ENCODE measurements at places on chromosomes 5 and 9.

GRCh38 chr9:17875886-17876285 lies 297.0 kb downstream of the SH3GL2 start:
- DNase-seq: no peak

DNA sequence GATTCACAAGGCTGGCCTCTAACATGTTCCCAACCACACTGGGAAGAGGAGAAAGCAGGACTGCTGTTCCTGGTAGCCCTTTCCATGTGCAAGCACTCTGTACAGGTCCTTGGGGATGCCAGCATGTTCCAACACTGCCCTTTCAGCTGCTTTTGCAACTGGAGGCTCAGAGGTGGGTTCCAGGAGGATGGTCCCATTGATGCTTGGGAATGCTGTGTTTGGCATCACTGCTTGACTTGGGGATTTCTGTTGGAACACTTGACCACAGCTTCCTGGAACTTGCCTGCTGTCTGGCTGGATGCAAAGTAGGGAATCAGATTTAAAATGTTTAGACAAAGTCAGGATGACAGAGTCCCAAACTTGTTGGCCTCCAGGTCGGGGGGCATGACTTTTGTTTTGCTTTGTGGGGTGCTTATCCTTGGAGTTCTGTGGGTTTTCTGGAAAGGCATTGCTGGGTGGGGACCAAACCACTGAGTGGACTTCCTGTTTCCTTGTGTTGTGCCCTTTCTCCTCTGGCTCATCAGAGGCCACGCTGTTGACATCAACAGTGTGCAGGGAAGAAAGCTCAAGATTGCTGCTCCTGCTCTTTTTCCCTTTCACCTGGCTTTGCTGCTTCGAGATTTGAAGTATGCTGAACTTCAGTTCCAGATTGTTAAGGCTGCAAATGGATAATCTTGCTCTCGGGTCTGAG lies 148.5 kb upstream of the RPS23 start:
- no peak for DNase-seq

DNA sequence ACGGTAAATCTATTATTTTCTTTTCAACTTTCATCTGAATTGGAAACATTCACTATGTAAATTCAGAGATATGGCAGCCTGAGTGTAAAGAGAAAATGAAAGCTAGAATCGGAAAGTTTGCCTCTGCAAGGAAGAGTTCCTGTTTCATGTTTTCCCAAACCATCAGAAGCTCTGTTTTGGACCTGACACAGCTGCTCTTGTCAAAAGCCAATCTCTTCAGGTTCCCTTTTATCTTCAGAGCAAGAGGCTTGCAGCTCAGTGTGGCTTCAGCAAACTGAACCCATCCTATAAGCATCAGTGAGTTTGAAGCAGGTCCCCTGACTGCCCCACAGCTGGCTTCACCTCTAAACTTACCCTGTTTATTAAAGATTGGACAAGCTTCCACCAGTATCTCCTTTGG lies 1099.7 kb downstream of the DTWD2 start:
- DNase-seq: no peak

DNA sequence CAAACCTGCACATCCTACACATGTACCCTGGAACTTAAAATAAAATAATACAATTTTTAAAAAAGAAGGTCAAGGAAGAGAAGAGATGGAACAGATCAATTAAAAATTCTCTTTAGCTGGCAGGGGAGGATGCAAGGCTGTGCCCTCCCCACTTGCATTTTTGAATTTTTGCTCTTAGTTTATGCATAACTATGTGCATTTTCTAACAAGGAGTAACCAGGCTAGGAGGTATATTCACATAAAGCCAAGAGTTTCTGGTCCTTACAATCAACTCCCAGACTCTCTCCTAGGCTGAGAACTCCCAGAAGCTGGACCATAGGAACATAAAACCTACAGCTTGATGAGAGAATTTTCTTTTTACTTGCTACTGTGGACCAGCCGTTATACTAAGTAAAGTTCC lies 29.8 kb downstream of the CCDC192 start:
- no peak for DNase-seq

DNA sequence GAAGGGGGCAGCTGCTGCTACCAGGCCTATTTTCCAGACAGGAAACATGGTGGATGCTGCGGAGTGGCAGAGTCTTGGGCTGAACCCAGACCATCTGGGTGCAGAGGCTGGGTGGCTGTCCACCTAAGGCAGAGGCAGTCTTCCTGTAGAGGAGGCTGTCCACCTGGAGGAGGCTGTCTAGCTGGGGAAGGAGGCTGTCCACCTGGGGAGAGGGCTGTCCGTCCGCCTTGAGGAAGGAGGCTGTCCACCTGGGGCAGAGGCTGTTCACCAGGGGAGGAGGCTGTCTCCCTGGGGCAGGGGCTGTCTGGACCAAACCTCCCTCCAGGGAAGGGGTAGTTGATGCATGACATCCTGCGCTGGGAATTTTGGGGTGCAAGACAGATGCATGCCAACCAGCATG lies 39.2 kb upstream of the BARHL1 start:
- no peak for DNase-seq

DNA sequence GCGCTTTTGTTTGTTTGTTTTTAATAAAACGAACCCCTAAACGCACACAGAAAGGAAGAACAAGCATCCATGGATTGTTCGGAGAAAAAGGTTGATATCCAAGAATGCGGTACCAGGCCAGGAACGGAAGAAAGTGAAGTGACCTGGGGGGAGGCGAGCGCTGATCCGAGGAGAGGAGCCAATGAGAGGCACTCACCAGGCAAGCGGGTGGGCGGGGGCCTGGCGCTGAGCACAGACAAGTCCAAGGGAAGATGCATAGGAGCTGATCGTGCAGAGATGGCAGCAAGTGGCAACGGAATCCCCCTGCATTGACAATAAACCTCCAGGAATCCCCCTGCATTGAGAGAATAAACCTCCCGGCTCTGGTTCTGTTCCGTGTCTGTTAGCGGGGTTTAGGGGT lies 8.4 kb downstream of the OBP2B start:
- DNase-seq: no peak

DNA sequence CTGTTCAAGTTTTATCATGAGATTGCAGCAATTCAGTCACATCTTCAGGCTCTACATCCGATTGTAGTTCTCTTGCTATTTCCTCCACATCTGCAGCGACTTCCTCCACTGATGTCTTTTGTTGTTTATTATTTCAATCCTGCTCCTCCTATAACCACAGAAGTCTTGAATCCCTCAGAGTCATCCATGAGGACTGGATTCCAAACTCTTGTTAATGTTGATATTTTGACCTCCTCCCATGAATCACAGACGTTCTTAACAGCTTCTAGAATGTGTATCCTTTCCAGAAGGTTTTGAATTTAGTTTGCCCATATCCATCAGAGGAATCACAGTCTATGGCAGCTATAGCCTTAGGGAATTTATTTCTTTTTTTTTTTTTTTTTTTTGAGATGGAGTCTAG lies 3.6 kb downstream of the FBXO38 start:
- DNase-seq: no peak

DNA sequence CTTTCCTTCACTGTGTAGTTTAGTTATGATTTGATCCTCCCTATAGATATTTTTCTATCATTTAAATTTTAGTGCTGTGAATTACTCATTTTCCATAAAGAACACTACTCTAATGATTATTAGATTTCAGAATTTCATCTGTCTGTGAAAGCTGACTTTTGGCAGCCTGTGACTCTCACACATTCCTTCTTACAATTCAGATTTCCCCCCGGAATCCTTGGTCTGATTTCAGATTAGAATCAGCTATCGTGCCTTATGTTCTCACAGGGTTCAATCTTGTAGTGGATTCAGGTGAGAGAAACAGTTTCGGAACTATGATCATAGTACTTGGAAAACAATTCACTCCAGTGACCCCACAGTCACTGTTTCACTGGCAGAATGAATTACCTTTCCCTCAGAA lies 26.2 kb downstream of the ZNF474 start:
- no peak for DNase-seq

GRCh38 chr9:84940294-84940693 lies 270.8 kb downstream of the NTRK2 start:
- no peak for DNase-seq

DNA sequence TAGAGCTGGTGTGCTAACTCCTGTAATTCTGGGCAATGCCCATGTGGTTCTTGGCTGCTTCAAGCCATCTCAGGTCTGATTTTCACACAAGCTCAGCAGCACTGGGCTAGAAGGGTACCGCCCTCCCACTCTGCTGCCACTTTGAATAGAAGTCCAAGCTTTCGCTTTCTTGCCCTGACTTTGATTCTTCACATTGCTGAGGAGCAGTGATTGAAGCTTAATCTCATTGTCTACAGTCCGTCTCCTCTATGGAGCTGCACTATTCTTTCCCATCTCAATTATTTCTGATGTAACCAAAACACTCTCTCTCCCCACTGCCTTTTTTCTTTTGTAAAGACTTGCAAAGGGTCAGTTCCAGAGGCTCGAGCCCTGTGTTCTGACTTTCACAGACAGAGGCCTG lies 12.9 kb upstream of the RNF183 start:
- no peak for DNase-seq

DNA sequence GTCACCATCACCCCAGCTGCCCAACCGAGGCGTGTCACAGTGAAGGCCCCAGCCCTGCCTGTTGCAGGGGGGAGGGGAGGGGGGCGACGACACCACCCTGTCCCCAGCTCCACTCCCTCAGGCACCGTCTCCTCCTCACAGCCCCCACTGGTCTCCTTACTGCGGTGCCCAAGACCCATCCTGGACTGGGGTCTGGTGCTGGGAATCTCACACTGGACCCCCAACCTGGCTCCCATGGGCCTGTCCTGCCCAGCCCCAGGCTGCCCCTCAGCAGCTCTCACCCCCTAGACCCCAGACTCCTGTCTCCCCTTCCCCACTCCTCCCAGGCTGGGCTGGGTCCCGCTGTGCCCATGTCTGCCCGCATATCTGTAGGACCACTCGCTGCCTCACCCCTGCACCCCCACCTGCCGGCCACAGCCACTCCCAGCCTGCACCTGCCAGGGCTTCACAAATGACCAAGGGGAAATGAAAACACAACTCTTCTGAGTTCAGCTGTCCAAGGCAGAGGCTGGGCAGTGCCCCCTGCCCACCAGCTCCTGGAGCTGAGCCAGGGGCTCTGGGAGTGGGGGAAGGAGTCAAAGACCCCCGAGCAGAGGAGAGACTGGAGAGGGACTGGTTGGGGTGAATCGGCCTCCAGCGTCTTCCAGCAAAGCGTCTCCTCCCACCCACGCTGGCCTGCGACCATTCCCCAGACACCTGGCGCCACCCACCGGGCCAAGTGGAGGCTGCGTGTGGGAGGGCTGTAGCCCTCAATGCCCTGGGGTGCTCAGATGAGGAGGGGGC lies 32.6 kb upstream of the EGFL7 start:
- peak; percentile 41 for DNase-seq

GRCh38 chr9:9625248-9625647 lies 987.6 kb downstream of the PTPRD start:
- DNase-seq: no peak

DNA sequence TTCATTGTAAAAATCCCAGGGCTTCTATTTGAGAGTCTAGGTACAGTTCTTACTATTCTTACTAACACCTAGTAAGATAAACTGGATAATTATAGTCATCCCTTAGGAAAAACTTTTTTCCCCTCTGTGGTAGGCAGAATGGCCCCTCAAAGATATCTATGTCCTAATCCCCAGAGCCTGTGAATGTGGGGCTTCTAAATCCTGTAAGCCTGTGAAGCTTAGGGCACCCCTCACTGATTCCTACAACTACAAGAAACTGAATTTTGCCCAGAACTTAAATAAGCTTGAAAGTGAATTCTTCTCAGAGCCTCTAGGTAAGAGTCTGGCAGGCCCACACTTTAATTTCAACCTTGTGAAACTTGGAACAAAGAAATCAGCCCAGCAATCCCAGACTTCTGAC lies 130.1 kb upstream of the ACOT12 start:
- DNase-seq: no peak

- no peak for DNase-seq
Measured at GRCh38 chr5:179280095-179280490, 65.2 kb downstream of the ADAMTS2 start.

- DNase-seq: no peak
Measured at GRCh38 chr5:5800801-5801761, 378.6 kb downstream of the ICE1 start.

- no peak for DNase-seq
Measured at GRCh38 chr9:93952119-93952783, 2.9 kb downstream of the BARX1 start.

GRCh38 chr5:118554981-118555380 lies 433.4 kb downstream of the DTWD2 start:
- no peak for DNase-seq

DNA sequence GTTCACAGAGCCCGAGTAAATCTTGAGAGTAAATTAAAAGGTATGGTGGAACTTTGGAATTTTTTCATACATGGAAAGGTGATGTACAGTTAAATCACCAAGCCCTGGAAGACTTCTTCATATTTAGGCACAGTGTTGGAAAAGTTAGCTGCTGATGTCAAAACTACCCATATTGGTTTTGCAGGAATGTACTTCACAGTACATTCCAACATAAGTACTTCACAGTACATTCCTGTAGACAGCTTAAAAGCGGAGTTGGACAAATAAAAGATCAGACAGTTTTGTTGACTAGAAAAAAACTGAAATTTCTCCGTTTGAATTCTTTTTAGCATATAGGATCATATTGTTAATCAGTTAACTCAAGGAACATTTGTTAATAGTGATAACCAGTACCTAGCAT lies 1.8 kb downstream of the RANBP17 start:
- DNase-seq: no peak

- no peak for DNase-seq
Measured at GRCh38 chr5:44774279-44774880, 34.4 kb upstream of the MRPS30 start.

- no peak for DNase-seq
Measured at GRCh38 chr9:132539096-132539495, 43.3 kb upstream of the BARHL1 start.

DNA sequence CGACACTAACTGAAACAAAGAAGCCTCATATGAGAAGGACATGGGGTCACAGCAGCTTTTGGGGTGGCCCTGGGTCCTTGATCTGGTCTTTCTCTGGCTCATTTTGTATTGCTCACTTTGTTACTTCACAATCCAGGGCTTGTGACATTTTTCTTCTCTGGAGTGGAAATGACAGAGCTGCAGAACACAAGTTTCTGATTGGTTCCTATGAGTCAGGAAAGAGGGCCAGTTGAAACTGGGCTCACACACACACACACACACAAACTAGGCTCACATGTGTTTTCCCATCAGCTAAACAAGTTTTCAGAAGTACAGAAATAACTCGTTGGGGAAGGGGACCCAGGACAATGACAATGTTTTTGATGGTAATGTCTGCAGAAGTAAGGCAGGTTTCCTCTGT lies 54.3 kb downstream of the TMC1 start:
- DNase-seq: no peak

All from T-helper 9 cell (primary cell).